ENCODE measurements at places on chromosomes 16 and 17.

- DNase-seq: no peak
Measured at GRCh38 chr17:44628243-44629188, 27.8 kb upstream of the MEIOC start.

- no peak for DNase-seq
Measured at GRCh38 chr17:1623057-1623630, 5.5 kb downstream of the SLC43A2 start.

DNA sequence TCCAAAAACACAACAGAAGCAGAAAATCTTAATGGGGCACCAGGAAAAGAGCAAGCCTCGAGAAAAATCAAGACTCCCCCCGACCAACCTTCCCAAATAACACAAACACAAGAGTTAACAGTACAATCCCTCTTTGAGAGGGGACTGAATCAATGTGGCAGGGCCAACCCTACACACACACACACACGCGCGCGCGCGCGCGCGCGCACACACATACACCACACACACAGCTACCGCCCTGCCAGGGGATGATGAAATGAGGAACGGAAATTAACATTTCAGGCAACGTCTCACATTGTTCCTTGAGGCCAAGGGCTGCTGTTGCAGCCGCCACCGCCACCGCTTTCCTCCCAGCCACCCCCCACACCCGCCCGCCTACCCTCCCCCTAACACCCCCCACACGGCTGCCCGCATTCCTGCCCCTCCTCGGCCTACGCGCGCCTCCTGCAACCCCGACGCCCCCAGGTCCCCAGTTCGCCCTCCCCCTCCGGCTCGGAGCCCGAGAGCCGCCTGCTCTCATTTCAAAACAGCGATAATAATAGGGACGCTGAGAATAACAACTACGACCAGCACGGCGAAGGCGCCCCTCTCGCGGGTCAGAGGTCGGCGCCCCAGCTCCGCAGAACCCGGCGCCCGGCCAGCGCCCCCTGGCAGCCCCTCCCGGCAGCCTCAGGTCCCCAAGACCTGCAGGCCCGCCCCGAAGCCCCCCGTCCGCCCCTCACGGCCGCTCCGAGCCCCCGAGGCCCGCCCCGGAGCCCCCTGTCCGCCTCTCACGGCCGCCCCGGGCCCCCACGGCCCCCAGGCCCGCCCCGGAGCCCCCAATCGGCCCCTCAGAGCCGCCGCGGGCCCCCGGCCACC is 1.1 kb downstream of the ANKRD11 start:
- peak; percentile 81 for DNase-seq

GRCh38 chr17:8679126-8679525 is 48.6 kb upstream of the MYH10 start:
- DNase-seq: no peak

- DNase-seq: no peak
Measured at GRCh38 chr17:8436844-8437171, 1.1 kb downstream of the NDEL1 start.

GRCh38 chr16:10971560-10971961 is 27.2 kb downstream of the CLEC16A start:
- DNase-seq: no peak

- DNase-seq: no peak
Measured at GRCh38 chr17:3792481-3792880, 8.5 kb downstream of the ITGAE start.

- no peak for DNase-seq
Measured at GRCh38 chr17:56510554-56511342, 82.8 kb upstream of the NOG start.

GRCh38 chr16:78984887-78985464 is 615.6 kb downstream of the MAF start:
- DNase-seq: no peak

- no peak for DNase-seq
Measured at GRCh38 chr17:71267668-71268067, 853.2 kb upstream of the SOX9 start.

Measured in activated CD4-positive, alpha-beta T cell treated with anti-CD3 and anti-CD28 coated beads, Interleukin-2, amount 50 U/mL, for 1 hour (primary cell).